ENCODE measurements at places on chromosomes 1 and 21. TPM values are rescaled to one million over a fixed set of nuclear protein-coding genes. Genes with fewer than 3 reads are reported as not detected.
A peak's percentile ranks its signal among the peaks of the same experiment; 100 is the strongest.

The FAM110D gene
- 1.5 TPM for total RNA-seq

The PFDN2 gene
- 24.5 TPM for total RNA-seq

The FCGR3A gene
- 3.4 TPM for total RNA-seq

GRCh38 chr1:7298145-7298544, 473.0 kb upstream of the VAMP3 start:
- peak; percentile 11 for DNase-seq

DNA sequence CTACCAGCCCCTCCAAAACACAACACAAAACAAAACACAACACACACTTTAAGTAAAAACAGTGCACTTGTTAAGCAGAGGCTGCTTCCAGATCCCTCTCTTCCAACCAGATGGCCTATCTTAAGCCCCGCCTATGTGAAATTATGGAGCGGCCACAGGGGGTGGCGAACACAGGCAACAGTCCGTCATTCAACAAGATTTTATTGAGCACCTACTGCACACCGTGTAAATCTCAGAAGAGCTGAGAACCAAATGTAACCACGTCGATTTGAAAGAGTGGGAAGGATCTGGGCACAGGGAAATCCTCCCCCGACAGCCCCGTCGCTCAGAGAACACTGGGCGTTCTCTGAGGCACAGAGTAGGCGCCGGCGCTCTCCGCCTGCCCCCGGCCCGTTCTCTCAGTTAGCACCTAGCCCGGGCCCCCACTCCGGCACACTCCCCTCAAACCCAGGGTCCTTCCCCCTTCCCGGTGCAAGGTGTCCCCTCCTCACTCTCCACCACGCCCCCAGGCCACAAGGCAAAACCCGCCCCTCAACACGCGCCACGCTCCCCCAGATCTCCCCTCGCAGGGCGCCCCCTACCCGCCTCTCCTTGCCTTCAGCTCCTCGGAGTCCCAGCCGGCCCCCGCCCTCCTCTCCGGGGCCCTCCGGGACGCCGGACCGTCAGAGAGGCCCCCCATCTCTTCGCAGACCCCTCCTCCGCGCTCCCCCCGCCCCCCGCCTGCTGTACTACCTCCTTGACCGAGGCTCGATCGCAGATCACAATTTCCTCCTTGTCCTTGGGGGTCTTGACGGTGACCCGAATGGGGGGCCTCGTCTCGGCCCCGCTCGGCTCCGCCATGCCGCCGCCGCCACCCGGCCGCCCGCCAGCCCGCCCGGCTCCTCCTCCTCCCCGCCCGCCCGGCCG, 483 bp downstream of the UBQLN4 start:
- peak; percentile 80 for DNase-seq

DNA sequence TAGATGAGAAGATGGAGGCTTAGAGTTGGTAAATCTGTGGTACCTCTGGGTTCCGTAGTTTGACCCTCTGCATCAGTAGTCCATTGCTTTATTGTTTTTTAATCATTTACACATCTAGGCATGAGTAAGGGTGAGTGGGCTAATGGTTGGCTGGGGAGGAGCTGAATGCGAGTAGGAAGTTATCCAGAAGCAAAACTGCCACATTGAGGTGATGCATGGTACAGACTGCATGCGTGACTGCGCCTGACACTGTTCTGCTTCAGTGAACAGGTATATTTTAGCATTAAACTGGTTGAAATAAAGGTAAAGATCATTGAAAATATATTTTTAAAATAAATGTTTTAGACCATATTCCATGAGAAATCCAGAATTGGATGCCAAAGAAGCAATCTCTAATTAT, 4.4 kb downstream of the DNAJC16 start:
- DNase-seq, result no peak

DNA sequence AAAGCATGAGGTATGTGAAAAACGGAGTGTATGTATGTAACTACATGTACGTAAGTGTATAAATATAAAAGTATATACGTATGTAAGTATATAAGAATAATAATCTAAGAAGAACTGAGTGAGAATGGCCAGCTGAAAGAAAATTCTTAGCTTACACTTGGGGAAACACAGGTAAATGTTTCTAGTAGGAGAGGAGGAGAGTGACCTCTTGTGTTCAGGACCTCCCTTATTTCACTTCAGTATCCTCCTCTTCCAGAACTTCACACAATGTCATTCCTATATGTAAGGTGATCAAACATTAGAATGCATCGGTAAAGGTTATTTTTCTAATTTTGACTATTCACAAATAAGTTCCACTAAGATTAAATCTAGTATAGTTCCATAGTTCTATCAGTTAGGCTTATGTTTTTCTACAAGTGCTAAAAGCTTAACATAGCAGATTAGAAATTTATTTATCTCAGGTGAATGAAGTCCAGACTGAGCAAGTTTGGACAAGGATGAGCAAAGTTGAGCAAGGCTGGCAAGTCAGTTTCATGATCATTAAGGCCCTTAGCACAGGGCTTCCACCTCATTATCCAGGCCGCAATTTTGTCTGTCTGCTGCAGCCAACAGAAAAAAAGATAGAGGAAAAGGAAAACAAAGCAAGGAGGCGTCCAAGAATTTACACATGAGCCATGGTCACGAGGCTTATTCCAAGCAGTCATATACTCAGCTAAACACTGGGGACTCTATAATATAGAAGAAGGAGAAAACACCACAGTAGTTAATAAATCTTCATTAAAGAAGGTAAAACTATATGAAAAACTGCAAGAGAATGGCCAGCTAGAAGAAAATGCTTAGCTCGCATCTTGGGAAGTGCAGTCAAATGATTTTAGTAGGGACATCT, 7.1 kb upstream of the MROH9 start:
- DNase-seq, result peak; percentile 28

- DNase-seq, result peak; percentile 2
These were observed 139.2 kb downstream of the PTPRC start for GRCh38 chr1:198778049-198778448.

DNA sequence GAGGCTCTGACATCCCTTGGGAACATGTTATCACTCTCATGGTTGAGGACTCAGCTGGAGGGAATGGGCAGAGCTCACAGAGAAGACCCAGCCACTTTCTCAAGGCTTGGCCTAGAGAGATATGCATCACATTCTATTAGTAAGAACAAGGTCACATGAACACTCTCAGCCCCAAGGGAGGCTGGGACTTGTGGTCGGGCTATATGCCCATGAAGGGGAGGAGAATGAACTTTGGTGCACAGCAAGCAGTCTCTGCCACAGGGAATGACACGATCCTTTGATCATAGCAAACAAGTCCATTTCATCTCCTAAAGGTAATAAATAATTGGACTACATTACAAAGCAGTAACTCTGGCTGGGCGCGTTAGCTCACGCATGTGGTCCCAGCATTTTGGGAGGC, 105.7 kb downstream of the SYF2 start:
- no peak for DNase-seq

GRCh38 chr1:154115180-154115579, 39.7 kb downstream of the NUP210L start:
- no peak for DNase-seq

- DNase-seq, result no peak
These were observed 492 bp downstream of the HLX start for GRCh38 chr1:220879509-220880361.

All from tongue (tissue), 3 donors.